Activated CD4-positive, alpha-beta T cell treated with anti-CD3 and anti-CD28 coated beads, Interleukin-10, Interleukin-2, amounts not matched to agents 100 ng/mL and 50 ng/mL, durations not matched to agents 16 hours and 8 hours (primary cell): ENCODE measurements at places on chromosomes 12 and 14.
A peak's percentile ranks its signal among the peaks of the same experiment; 100 is the strongest.

DNA sequence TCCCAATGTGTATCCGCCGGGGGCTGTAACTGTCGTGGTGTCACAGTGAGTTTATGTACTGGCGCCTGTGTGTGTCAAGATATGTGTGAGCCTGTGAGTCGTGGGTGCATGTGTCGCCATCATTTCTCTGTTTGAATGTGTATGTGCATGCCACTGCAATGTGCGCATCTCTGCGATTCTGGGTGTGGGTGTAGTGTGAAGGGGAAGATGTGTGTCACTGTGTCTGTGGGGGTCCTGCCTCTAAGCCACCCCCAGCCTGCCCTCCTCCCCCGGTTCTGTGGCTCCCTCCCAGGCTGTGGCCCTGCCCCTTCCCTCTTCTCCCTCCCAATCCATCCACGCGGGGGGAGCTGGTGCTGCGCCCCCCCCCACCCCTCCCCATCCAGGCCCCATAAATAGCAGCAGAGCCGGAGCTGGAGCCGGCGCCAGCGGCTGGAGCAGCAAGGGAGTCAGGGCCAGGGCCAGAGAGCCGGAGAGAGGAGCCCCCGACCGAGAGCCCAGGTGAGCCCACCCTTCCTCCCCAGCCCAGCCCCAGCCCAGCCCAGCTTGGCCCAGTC lies at the start of gene CPNE6:
TSS of gene CPNE6 (plus strand) at position 419 of the 554 bp plus-strand sequence. CDS start 1,375 bp downstream, outside the sequence.
- DNase-seq: peak; percentile 17

GRCh38 chr12:4286228-4286627 lies 12.7 kb downstream of the CCND2 start:
- DNase-seq: no peak

DNA sequence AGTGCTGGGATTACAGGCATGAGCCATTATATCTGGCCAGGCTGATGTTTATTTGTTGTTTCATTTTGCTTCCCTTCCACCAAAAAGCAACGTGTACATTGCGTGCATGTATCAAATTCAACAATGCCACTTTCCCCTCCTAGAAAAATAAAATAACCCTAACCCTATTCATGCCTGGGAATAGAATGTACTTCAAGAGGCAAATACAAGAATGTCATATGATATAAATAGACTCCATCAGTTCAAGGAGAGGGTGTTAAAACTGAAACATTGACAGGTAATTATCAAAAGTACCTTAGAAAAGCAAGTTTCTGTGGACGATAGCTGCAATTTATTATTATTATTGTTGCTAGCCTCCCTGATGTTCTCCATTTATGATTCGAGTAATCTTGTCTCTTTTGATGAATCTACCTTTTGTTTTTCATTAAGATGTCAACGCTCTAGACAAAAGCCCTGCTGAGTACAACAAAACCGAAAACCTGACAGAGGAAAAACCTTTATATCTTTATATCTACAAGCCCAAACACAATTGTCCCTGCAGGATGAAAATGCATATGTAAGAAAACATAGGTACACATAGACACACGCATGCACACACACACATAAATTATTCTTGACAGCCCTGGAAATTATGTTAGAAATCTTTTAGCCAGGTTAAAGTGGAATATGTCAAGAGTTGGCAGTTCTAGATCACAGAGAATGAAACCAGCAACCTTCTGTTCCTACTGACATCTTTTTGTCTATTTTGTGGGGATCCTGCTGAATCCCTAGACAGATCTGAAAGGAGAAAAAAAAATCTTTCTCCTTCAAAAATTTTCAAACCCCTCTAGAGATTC lies 98.9 kb downstream of the BTG1 start:
- no peak for DNase-seq

DNA sequence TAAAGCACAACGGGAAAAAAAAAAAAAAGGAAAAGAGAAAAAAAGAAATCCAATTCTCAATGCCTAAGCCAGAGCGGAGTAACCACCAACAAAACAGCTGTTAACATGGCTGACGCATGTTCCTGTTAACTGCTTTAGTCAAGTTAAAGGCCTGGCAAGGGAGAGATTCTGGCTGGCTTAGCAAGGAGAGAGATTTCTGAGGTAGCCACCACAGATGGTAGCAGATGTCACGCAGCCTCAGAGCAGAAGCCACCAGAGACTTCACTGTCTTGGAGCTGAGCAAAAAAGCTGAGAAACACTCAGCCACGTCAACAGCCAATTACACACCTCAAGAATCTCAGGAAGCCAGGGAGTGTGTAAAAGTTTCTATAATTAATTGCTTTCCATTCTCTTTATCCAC lies 87.1 kb downstream of the TMCC3 start:
- no peak for DNase-seq
